ENCODE measurements at places on chromosomes 2 and 18.

- DNase-seq: no peak
These were observed 115.9 kb upstream of the SYT4 start for GRCh38 chr18:43393174-43393573.

DNA sequence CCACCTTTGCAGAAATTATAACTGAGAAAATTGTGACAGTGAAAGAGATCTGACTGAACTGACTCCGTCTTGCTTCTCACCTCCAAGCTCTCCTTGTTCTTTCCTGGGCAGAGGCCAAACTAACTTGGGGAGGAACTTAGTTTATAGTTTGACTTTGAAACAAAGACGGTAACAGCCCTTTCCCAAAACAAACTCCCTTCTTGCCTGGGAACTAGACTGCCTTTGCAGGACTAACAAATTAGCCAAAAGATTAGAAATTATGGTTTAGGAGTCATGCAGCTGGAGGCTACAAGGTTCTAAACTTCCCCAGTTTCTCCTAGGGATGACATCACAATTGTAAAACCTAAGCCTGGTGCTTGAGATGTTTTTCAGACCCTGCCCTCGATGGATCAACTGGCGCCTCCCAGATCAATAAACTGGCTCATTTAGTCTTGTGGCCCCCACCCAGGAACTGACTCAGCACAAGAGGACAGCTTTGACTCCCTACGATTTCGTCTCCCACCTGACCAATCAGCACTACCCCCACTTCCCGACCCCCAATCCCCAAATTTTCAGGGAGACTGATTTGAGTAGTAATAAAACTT, 137.7 kb downstream of the ALPK2 start:
- DNase-seq: no peak

DNA sequence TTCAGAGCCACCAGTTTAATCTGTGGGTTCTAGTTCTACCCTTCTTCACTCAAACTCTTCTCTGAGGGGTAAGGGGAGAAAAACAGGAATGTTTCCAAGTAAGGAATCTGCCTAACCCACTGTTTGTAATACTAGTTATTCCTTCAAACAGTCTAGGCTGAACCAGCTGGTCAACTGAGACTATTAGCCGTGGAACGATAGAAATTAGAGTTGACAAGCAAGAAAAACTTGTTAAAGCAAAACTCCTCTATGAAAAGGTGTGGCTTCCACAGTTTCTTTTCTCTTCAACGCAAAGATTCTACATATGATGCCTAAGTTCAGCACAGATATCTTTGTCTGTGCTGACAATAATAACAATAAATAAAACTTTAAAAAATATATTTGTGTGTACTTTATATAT, 11.5 kb downstream of the PAIP2B start:
- no peak for DNase-seq

GRCh38 chr2:127664065-127664894, 11.1 kb downstream of the LIMS2 start:
- no peak for DNase-seq

- DNase-seq: no peak
These were observed 3.9 kb upstream of the ZNF532 start for GRCh38 chr18:58860747-58861231.

DNA sequence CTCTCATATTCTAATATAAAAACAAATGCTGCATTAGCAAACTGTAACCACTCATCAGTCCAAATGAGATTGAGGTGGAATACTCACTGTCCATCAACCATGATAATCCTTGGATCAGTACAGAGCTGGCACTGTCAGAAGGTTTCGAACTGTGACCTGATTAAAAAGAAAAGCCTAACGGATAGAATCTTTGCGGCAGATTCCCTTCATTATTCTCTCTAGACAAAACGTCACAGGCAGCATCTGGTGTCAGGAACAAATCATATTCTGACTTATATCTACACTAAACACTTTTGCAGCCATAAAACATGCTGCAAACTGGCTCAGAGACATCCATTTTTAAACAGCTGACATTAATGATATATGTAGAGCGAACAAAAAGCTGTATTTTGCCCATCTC, 677.7 kb upstream of the NXPH2 start:
- DNase-seq: no peak

- DNase-seq: no peak
These were observed 219.6 kb upstream of the EPAS1 start for GRCh38 chr2:46077522-46078107.

DNA sequence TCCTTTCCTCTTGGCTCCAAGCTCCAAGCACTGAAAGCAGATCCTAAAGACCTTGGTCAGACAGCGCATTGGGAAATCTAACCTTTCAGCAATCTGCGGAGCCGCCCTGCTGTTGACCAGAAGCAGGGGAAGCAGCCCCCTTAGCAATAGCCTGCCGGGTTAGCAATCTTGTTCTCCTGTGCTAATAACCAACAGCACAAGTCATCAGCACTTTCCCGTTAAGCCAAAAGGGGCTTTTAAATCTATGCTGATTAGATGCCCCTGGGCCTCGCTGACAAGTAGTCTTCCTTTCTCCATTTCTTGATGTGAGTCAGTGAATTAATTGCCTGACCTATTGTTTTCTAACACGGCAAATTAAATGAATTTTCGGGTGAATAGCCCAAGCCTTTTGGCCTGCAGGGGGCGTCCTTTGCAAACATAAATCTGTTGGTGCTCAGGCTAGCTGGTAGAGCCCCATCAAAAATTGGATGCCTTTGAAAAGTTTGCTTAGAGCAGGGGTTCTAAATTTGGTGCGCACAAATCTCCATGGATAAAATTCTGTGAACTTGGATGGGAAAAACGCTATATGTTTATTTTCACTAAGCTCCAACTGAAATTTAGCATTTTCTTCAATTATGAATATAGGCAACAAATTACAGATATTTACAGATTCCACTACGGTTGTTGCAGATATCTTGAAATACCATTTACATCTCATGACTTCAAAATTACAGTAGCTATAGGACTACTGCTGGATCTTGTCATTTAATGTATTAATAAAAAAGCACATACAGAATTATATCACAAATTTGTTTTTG, 24.6 kb downstream of the MAIP1 start:
- DNase-seq: peak; percentile 83

GRCh38 chr2:56008661-56009431, 85.3 kb upstream of the EFEMP1 start:
- DNase-seq: no peak

DNA sequence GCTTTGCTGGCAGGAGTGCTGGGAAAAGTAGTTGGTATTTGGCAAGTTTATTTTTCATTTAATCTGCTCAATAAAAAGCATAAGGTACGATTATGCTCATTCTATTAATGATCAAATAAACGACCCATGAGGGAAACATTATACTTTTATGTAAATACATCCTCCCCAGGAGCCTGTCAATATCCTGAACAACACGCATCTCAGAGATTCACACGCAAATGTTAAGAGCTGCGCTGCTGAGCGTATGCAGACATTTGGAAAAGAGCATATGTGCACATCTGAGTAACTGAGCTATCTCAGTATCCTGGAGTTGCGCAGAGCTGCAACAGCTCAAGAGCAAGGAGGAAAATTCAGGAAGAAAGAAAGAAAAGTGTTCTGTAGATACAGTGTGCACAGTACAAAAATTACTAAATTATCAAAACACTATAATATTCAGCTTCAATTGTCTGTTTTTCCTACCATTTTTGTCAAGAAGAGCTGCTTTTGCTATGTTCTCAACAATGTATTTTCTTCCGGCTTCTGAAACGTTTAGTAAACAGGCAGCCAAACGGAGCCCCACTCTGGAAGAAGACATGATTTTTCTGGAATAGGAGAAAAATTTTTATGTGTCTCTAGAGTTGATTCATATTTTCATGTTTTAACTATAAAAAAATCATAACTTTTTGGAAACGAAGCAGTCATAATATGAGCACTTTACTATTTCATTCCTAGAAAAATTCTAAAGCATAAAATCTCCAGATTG, 2.4 kb downstream of the FTCDNL1 start:
- no peak for DNase-seq

- DNase-seq: no peak
These were observed 620.7 kb downstream of the NYAP2 start for GRCh38 chr2:226020176-226020575.

GRCh38 chr2:109516445-109517117, 97.2 kb downstream of the SEPTIN10 start:
- DNase-seq: no peak

DNA sequence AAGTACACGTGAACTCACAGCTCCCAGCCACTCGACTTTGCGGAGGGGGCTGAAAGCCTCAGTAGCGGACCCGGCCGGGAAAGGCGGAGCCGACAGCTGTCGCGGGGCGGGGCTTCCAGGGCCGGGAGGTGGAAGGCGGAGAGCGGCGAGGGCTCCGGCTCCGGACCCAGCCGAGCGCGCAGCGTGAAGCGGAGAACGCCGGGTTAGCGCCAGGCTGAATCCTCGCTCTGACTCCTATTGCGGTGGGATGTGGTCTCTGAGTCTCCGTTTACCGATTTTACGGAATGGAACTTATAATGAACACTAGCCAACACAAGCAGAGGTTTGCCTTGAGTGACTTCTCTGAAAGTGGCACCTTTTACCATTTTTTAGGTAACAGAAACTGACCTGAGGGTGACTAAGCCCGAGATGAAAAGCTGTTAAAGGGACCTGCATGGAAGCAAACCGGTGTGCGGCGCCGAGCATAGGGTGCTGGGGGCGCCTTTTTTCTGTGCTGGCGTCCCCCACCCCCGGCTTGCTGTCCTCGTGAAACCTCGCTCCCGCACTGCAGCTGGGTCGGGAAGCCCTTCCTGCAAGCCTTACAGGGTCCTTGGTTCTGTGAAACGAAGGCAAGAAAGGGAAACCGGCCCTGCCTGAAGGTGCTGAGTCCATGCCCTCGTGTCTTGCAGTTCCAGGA, 72.9 kb downstream of the EN1 start:
- no peak for DNase-seq

GRCh38 chr2:128607911-128608506, 289.3 kb upstream of the HS6ST1 start:
- no peak for DNase-seq

All from activated naive CD4-positive, alpha-beta T cell (primary cell).